Esophagus squamous epithelium (tissue), 5 donors: ENCODE measurements at places on chromosomes 7 and 10.

- no peak for DNase-seq
Measured at GRCh38 chr10:6347391-6347951, 144.7 kb downstream of the PFKFB3 start.

- no peak for DNase-seq
Measured at GRCh38 chr7:37706804-37707203, 23.2 kb downstream of the GPR141 start.

- no peak for DNase-seq
Measured at GRCh38 chr7:50774319-50774718, 8.4 kb downstream of the GRB10 start.

GRCh38 chr7:55409482-55410225 lies 44.5 kb downstream of the LANCL2 start:
- no peak for DNase-seq

DNA sequence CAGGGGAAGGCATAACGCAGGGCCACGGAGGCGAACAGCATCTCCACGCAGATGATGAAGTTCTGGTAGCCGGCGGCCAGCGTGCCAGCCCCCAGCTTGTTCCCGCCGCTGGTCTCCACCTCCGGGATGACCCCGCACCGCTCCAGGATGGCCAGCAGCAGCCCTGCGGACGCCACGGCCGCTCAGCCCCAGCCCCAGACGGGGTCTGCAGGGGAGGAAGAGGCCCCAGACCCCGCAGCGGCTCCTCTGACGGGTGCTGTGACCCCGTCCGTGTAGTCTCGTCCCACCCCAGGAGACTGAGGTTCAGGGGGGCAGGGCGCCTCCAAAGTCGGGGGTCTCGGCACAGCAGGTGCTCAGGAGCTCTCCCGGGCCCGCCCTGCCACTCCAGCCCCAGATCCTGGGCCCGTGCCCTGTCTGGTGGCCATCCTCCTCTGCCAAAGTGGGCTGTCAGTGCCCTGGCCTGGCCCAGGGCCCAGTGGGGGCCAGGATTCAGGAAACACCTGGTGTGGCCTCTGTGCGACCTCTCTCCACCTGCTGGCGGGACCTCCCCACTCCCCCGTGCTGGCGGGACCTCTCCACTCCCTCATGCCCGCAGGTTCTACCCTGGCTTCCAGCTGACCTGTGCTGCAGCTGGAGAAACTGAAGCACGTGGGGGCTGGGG lies 8.1 kb downstream of the TMEM184A start:
- DNase-seq: no peak

DNA sequence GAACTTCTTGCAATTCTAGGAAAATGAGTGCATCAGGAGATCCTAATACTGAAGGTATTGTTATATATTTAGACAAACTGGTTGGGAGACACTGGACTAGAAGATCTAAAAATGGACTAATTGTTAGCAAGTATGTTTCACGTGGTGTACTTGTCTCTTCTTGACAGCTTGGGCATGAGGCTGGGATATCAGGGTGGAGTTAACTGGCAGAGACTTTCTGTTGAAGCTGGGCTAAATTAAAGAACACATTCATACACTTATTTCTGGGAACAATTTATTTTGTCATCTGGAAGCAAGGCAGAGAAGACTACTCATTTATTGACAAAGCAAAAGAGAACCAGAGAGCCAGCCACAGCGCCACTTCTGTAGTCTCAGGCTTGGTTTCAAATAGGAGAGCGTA lies 25.9 kb downstream of the TYW1 start:
- no peak for DNase-seq

GRCh38 chr10:47028466-47028865 lies 117.2 kb downstream of the PTPN20 start:
- DNase-seq: no peak

DNA sequence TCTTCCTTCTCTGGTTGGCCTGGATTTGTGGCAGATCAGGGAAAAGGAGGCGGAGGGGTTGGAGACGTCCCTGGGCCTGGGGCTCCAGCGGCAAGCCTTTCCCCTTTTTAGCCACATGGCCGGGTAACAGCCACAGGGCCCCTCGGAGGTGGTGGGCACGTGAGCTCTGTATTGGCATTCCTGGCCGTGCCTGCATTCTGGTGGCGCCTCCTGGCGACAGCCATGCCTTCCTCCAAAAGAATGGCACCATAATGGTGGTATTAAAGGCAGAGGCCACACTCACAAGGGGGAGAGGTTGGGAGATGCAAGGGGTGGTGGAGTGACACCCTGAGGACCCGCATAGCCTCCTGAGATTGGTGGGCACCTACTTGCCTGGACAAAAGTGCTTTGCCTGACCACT lies 3.0 kb upstream of the AQP1 start:
- DNase-seq: no peak

DNA sequence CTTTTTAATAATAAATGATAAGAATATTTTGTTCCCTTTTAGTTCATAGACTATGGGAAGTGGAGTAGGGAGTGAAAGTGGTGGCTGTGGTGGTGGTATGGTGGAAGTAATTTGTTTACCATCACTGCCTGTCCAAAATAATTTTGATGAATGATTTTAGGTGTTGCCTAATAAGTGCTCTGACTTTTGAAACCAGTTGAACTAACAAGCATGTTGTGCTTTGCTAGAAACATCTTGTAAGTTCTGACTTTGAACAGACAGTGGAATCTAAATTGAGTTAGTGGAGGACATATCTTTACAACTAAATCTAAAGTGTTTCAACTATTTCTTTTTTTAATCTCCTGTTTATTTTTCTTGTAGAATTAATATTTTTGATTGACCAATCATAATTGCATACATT lies 49.7 kb downstream of the ZEB1 start:
- no peak for DNase-seq

GRCh38 chr7:80997841-80998240 lies 79.0 kb upstream of the SEMA3C start:
- no peak for DNase-seq

DNA sequence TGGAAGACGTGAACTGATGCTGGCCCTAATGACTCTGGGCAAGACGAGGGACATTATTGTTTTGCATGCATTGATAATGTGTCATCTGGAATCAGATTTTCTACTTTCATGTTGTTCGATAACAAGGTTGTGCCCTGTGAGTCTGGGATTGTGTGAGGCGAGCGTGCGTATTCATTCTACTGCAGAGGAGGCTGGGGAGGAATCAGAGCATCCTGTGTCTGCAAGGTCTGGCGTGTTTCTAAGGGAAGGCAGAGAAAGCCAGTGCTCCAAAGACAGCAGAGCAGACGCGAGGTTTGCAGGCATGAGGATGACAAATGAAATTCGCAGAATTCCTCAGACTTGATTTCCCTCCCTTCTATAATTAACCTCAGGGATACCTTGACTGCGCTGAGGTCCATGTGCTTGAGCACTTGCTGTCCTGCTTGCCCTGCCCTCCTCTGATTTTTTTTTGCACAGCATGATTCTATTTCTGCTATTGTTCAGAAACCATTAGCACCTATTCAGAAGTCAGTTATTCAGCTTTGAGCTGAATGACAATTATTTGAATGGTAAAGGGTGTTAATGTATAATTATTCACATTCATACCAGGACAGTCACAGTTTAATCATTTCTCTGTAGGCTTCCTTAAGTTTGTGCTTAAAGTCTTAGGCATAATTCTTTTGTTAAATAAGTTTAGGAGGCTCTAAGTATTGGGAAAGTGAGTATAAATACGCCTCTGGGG lies 233.6 kb downstream of the EBF3 start:
- DNase-seq: no peak

GRCh38 chr7:55478700-55479099 lies 93.6 kb downstream of the VOPP1 start:
- no peak for DNase-seq
